ENCODE measurements at places on chromosomes 4 and X.

DNA sequence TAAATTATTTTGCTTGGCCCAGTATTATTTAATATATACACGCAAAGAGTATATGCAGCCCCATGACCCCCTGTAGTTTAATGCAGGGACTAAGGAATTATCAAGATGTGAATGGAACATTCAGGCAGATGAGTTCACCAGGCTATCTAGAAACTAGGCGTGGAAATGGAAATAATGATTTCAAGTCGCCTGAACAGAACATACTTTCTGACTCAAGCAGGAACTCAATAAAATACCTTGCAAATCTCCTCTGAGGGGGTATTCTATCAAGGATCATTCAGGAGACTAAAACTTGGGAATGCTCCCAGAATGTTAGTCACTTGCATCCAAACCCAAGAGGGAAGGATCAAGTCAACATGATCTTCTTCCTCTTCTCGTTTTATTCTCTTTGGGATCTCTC lies 59.6 kb upstream of the RASSF6 start:
- DNase-seq: no peak

GRCh38 chr4:168917138-168917779 lies 92.8 kb downstream of the CBR4 start:
- DNase-seq: no peak

GRCh38 chrX:50721764-50722521 lies 92.1 kb downstream of the SHROOM4 start:
- DNase-seq: no peak

- no peak for DNase-seq
Measured at GRCh38 chrX:76657499-76657898, 230.0 kb downstream of the MAGEE1 start.

GRCh38 chr4:114281164-114281960 lies 301.9 kb upstream of the ARSJ start:
- no peak for DNase-seq
